ENCODE measurements at places on chromosomes 6 and 20.

- DNase-seq = peak; percentile 85
These were observed 809 bp downstream of the SRPK1 start for GRCh38 chr6:35919827-35920751.

- no peak for DNase-seq
These were observed 9.4 kb downstream of the SYNJ2 start for GRCh38 chr6:157991067-157991432.

- no peak for DNase-seq
These were observed 262.9 kb downstream of the ADGB start for GRCh38 chr6:146861716-146862115.

DNA sequence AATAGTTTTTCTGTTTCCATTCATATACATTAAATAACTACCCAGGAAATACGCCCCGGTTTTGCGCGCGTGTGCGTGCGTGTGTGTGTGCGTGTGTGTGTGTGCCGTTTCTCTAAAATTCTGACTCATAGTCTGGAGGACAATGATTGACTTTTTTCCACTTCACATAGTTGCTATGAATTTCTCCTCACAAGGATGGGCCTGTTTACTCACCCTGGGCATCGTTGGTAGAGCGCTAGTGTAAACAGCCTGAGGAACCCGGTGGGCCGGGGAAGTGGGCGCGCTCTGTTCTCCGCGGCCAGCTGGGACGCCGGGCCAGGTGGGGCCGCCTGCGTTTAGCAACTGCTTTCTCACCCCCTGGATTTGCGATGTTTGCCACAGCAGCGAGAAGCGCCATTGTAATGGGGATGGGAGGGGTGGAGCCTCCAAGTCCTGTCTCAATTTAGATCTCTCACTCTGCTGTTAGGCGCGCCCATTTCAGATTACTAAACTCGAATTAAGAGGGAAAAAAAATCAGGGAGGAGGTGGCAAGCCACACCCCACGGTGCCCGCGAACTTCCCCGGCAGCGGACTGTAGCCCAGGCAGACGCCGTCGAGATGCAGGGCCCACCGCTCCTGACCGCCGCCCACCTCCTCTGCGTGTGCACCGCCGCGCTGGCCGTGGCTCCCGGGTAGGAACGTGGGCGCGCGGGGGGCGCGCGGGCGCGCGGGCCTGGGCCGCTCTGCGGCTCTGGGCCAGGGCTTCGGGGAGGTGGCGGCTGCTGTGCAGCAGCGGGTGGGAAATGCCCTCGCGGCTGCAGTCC, at the start of gene CD109:
Gene CD109, plus strand, starts transcription at position 585 of the 803 bp plus-strand sequence. Its CDS starts 13 bp downstream, at position 598.
- peak; percentile 88 for DNase-seq

GRCh38 chr6:53579338-53579737, 34.4 kb upstream of the GCLC start:
- DNase-seq = no peak

GRCh38 chr20:6735942-6736845, 31.3 kb upstream of the BMP2 start:
- DNase-seq = no peak

DNA sequence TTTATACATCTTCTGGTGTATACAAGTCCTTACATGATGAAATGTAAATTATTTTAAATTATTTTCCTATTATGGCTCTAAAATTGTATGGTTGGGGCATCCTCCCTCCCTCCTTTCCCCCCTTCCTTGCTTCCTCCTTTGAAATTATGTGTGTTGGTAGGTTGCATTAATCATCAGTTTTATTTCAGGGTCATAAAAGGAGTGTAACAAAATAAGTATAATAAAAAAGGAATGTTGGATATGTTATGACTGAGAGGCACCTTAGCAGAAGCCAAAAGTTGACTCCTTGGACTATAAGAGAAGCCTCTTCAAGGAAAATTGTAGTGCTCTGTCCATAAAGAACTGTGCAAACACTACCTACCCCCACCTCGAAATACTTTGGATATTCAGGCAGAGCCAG, 46.6 kb upstream of the PTPRK start:
- DNase-seq = peak; percentile 54

DNA sequence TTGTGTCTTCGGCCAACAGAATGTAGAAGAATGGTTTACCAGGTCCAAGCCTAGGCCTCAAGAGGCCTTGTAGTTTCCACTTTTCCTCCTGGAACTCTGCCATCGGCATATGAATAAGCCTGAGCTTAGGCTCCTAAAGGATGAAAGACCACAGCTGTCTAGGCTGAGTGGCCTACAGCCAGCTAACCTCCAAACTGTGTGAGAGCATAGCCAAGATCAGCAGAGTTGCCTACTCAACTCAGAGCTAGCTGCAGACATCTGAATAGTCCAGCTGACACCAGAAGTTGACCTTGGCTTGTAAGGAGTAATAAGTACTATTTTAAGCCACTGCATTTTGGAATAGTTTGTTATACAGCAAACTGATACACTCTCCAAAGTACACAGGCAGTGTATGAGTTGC, 52.6 kb upstream of the SMIM29 start:
- DNase-seq = peak; percentile 15

GRCh38 chr6:142412241-142412640, 110.4 kb downstream of the ADGRG6 start:
- DNase-seq = no peak

- DNase-seq = no peak
These were observed 477.0 kb upstream of the CHD6 start for GRCh38 chr20:42095221-42095620.

- DNase-seq = no peak
These were observed 416.6 kb downstream of the DHX35 start for GRCh38 chr20:39378776-39379175.

- no peak for DNase-seq
These were observed 11.7 kb downstream of the ACSS1 start for GRCh38 chr20:25046181-25046641.

DNA sequence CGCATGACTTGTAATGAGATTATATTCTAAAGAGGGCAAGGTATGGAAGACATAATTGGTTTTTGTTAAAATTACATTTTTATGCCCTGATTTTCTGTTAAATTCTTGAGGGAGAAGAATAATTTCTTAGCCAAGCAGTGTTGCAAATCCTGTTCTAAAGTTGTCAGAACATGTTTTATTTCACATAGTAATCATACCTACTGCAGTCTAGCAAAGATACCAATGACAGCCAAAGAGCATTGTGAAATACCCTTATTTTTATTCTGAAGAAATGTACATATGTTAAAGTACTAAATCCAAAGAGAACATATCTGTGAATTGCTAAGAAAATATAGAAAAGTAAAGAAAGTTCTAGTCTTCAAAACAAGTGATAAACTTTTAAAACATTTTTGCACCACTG, 39.6 kb upstream of the SMIM8 start:
- DNase-seq = no peak

GRCh38 chr6:75502884-75503283, 9.3 kb upstream of the FILIP1 start:
- DNase-seq = no peak

GRCh38 chr20:49346682-49347081, 68.8 kb upstream of the ZNFX1 start:
- peak; percentile 27 for DNase-seq

DNA sequence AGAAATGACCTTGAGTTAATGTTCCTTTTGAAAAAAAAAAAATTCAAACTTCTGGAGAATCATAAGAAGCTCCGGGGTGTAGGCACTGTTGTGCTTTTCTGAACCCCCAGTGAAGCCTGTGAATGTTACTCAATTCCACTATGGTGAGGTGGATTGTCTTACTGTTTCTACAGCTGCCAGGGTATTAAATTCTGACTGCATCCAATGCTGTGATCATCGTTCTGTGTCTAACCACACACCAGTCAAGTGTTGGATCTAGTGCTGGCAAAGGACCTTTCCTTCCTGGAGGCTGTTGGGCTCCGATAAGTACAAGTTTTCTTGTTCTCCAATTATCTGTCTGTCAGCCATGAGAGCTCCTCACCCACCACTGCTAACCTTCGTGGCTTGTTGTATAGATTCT, 162.0 kb upstream of the EPHA7 start:
- no peak for DNase-seq

DNA sequence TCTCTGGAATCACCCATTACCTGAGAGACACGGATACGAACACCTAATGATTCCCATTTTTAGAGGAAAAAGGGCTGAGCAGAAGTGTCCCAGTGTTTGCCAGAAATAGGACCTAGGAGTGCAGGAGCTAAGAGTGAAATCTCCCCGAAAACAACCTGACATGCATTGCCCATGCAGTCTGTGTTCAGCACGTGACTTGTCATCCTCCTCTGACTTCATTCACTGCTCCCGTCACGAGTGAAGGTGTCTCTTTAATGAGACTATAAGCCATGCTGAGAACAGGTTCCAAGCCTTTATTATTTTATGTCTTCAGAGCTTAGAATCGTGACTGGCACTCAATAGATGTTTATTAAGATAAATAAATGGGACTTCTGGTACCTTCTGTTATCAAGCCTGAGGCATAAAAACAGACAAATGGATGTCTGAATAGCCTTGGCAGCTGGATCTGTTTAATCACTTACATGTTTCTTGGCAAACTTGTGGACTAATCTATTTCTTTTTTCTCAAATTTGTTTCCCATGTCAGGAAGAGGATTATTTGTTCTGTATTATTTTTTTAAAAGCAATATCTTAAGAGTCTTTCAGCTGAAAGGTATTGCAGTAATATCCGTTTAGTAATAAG, 3.7 kb upstream of the MLIP start:
- no peak for DNase-seq

- no peak for DNase-seq
These were observed 129.5 kb upstream of the SSTR4 start for GRCh38 chr20:22905658-22906057.

GRCh38 chr6:106080763-106081095, 5.4 kb upstream of the PRDM1 start:
- DNase-seq = no peak

- no peak for DNase-seq
These were observed 45.3 kb downstream of the SLC52A3 start for GRCh38 chr20:722822-723644.

- peak; percentile 45 for DNase-seq
These were observed 142.0 kb downstream of the CEP57L1 start for GRCh38 chr6:109237077-109237985.

GRCh38 chr6:151389618-151390275, 1.6 kb downstream of the ZBTB2 start:
- peak; percentile 76 for DNase-seq

GRCh38 chr6:10384610-10385523, 30.0 kb downstream of the TFAP2A start:
- DNase-seq = no peak

DNA sequence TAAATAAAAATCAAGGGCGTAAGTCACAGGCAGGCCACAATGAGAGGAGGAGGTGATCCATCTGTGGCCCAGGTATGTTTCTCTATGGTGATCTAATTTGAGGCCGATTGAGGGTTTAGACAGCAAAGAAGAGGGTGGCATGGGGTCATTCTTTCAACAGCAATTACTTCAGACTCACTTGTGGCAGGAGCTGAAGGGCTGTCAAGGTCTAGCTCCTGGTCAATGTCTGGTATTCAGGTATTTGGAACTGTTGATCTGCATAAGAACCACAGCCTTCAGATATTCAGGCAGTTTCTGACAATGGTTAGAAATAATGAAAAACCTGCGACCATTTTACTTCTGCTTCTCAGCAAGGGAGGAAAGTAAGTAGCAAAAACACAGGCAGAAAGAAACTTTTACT, 259.6 kb downstream of the FOXC1 start:
- no peak for DNase-seq

- no peak for DNase-seq
These were observed 86.0 kb downstream of the RNF217 start for GRCh38 chr6:125048274-125048673.

GRCh38 chr6:157994125-157994795, 12.6 kb downstream of the SYNJ2 start:
- no peak for DNase-seq

DNA sequence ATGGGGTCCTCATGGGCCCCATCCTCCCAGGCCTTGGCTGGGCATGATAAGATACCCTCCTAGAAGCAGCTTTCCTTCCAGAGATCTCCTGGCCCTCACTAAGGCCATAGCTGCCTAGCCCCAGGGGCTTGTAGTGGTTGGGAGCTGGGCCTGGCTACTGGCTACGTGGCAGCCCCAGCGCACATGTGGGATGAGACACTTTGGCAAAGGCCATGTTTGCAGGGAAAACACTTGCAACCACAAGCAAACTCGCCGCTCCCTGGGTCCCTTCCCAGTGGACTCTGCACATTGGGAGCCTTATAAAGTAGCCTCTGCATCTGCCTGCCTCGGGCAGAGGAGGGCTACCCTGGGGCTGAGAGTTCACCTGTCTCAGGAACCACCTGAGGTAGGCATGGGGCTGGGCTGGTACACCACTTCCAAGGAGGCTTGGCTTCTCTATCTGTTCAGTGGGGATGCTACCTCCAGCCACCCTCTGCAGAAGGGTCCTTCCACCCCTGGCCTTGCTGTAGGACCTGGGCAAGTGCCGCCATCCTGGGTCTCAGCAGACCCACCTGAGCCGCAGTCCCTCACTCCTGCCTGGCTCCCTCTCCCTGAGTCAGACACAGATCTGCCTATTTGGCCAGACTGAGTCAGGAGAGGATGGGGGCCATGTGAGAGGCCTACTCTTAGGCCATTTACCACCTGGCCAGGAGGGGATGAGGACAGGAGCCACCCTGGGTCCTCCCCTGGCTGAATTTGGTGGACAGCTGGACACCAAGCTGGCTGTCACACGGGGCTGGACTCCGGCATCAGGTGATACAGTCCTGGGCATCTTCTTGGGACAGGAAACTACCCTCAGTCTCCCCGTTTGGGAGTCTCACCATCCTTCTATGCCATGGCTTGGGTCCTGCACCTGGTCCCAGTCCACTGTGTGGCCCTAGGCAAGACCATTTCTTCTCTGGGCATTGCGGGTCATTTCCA, at the start of gene BPIFB2:
Gene BPIFB2, plus strand, starts transcription at position 329 of the 960 bp plus-strand sequence. CDS start 871 bp downstream, outside the sequence.
- no peak for DNase-seq

GRCh38 chr6:43683708-43684455, 3.7 kb downstream of the MRPS18A start:
- DNase-seq = no peak

GRCh38 chr6:87982134-87982533, 65.5 kb upstream of the SPACA1 start:
- no peak for DNase-seq

DNA sequence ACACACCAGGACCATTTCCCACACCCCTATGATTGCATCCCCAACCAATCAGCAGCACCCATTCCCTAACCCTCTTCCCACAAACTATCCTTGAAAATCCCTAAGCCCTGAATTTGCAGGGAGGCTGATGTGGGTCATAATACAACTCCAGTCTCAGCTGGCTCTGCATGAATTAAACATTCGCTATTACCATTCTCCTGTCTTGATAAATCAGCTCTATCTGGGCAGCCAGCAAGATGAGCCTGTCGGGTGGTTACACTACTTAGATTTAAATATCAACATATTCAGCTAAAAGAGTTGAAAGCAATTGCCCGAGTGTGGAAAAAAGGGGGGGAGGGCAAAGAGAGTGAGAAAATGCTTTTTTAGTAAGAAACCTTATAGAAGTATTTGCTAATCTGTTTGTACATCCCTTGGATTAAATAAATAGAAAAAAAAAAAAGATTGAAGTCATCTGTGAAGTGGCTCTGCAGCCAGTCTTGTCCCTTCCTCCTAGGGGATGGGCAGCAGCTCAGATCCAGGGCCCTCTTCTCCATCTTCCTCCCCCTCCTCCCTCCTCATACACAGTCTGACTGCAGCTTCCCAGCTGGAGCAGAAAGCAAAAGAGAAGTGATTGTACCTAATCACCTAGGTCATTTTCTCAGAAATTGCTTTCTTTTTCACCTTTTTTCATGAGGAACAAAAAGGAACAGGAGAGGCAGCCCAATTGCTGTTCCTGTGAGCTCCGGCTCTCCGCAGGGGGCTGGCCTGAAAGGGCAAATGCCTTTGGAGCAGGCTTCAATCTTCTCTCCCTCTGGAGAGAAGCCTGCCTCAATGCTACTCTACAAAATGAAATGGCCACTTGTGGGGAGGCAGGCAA, 356.6 kb upstream of the SULF2 start:
- DNase-seq = no peak
